ENCODE measurements at places on chromosomes 2 and 18.

DNA sequence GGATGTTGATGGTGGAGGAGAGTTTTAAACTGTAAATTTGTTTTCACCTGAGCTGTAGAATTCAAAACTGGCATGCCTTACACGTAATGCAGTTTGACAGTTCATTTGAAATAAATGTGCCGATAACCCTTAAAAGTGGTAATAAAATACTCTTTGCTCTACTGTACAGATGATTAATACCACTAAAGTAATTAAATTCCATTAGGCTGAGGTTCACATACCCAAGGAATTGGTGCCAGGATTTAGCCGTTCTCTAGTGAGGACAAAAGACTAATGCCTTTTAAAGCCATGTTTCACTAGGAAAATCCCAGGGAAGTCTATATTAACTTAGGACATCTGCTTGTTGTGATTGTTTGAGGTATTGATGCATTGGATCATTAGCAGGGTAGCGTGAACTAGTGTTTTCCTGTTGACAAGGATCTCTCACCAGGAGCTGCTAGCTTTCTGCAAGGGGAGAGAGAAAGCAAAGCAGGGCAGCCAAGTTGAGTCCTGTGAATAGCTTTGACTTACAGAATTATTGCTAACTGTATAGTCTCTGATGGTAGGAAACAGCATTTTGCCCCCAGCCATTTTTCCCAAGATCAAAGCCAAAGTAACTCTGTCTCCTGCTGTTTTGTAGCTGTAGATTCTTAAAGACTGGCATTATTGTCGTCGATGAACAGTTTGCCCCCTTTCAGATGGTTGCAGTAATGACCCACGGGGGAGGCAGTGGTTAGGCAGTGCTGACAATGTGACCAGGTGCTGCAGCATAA is 280.9 kb upstream of the FANCL start:
- DNase-seq = no peak

- DNase-seq = no peak
Observed at GRCh38 chr2:14480906-14481305, 151.6 kb upstream of the LRATD1 start.

GRCh38 chr2:144281476-144281875 is 238.4 kb downstream of the ZEB2 start:
- no peak for DNase-seq

GRCh38 chr2:16722677-16723076 is 57.0 kb upstream of the CYRIA start:
- DNase-seq = no peak

GRCh38 chr18:29560270-29560669 is 1383.3 kb upstream of the CDH2 start:
- DNase-seq = no peak

GRCh38 chr2:24461685-24462084 is 29.4 kb upstream of the NCOA1 start:
- DNase-seq = no peak

DNA sequence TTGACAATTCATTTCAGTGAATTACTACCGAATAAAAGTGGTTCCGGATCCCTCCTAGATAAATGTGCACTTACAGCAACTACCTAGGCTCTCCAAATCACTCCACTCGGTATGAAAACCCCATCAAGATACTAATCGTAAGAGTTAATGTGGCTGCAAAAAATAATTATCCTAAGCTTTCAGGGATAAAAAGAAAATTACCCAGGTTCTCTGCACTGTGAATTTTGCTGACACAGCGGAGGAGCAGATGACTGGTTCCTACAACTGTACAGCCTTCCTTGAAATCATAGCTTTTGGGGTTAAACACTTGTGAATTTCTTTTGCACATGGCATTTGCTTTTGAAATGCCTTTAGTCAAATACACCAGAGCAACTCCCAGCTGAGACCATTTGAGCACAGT is 104.7 kb downstream of the CD226 start:
- DNase-seq = no peak

DNA sequence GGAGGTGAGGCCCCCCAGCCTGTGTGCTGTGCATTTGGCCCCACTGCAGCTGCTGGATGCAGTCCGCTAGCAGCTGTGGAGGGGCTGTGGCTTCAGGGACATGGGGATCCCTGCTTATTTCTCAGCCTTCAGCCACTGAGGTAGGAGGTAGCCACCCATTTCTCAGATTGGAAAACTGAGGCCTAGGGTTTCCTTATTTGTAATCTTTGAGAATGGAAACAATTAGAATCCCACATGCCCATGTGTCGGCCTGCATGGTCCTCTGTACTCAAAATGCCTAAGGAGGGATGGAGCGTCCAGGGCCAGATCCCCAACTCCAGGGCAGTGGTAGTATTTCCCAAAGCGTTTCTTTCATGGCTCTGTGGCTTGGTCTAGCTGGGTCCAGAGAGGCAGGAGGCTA is 42.1 kb downstream of the TOGARAM2 start:
- DNase-seq = no peak

DNA sequence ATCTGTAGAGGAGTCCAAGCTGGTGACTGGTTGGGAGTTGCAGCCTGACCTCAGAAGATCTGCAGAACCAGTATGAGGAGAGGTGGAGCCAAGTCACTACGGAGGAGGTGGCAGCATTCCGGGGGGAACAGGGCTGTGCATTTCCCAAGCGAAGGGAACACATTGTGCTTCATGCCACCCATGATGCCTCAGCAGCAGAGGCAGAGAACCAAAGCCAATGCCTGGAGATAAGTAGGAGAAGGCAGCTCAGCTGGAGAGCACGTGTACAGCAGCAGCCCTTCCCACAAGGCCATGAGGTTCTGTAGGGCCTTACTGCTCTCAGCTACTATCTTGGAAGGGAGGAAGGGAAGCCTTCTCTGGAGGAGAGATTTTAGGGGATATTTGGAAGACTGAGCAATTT is 67.2 kb upstream of the LRPPRC start:
- DNase-seq = no peak

- no peak for DNase-seq
Observed at GRCh38 chr2:207182911-207183310, 17.2 kb upstream of the KLF7 start.

DNA sequence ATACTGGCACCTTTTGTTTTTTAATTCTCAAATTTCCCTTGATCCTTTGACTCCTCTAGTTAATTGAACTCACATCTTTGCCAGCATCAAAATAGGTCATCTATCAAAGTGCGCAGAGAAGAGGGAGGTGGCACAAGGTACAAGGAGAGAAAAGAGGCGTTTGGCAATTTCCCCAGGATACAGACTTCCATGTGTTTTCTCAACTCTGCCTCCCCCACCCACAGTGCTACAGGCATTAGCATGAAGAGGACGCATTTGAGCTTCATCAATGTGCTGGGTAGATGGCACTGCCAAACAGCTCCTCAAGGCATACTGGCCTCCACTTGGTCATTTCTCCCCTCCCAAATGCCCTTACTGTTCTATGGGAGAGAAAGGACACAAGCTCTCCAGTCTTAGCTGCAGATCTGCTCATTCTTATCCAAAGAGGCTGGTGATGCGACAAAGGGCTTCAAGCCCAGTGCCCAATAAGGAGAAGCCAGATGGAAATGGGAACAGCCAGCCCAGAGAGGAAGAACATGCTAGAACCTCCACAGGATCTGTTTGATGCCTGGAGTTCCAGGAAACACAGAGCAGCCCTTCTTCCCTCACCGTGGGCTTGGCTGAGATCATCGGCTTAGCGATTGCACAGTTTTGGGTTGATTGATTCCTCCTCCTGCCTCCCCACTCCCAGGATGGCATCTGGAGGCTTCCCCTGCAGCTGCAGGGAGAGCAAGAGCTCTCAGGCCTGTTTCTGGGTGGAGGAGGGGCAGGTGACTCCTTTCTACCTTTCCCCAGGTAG is 144.7 kb upstream of the SMAD2 start:
- no peak for DNase-seq

DNA sequence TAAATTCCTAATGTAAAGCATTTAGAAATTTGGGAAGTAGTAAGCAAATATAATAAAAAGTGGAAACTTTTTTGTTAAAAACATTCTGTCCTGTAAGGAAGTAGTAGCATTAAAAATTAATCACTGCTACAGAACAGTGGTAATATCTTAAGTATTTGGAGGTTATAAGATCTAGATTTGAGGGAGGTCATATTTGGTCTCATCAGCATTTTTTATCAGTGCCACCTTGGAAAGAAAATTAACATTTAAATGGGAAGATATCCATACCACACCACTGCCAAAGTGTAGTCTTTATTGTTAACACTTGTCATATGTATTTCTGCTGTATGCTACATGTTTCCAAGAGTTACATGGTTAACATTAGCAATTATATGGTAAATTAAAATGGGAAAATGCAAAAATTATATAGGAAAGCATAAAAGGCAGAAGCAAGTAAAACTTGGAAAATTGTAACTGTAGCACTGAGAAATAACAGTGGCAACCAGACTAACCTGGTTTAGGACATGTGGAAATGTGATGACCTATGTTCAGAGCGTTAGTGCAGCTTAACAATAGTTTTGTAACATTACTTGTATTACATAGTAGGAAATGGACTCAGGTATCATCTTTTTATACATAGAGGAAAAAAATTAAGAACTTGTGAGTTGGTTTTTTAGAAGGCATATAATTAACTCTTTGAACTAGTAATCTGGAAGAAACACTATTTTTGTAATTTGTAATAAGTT is 47.2 kb downstream of the CLIP4 start:
- DNase-seq = no peak

DNA sequence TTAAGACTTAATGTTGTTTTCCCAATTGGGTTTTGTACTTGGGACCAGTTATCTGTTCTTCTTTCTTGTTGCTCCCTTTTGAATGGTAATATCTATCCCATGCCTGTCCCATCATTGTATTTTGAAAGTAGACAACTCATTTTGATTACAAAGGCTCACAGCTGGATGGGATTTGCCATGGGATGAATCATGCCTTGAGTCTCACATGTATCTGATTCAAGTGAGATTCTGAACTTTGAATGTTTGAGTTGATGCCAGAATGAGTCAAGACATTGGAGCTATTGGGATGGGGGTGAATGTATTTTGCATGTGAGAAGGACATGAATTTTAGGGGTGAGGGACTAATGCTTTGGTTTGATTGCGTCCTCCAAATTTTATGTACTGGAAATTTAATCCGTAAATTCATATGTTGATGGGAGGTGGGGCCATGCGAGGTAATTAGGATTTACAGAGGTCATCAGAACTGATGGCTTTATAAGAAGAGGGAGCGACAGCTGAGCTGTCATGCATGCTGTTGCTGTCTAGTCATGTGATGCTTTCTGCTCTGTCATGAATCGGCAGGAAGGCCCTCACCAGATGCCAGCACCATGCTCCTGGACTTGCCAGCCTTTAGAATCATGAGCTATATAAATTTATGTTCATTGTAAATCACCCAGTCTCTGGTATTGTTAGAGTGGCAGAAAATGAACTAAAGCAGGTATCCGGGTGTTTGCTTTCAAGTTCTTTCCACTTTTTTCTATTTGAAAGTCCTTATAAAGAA is 741.3 kb upstream of the RAB6C start:
- DNase-seq = no peak

DNA sequence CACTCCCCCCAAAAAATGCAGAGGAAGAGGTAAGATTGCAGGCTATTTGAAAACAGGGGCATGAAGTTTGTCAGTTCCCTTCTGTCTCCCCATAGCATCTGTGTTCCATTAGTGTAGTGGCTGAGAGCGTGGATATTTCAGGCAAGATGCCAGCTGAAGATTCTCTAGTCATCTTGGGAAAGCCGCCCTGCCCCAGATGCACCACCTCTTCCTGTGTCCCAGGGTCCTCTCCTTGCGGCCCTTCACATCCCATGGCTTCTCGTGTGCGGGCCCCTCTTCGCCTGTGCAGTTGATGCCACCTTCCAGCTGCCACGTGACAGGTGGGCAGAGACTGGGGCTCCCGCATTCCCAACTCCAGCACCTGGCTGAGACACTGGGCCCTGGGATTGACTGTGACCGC is 16.1 kb downstream of the TMEM127 start:
- DNase-seq = no peak

DNA sequence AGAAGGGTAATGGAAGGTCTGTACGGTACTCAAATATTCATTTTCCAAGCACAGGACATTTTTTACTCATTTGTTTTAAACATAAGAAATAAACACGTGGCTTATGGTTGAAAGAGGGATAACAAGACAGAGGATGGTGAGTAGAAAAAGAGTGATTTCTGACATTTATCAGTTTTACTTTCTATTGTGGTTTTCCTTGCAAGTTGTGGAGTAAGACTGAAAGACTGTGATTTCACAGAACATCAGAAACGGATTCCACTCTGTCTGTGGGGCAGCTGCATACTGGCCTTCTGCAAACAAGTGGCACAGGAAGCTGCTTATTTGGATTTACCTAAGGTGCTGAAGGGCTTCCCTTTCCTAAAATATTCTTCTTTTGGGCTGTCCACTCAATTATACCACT is 122.2 kb upstream of the ITGB6 start:
- DNase-seq = no peak

- no peak for DNase-seq
Observed at GRCh38 chr2:238562446-238562845, 135.7 kb downstream of the ASB1 start.

DNA sequence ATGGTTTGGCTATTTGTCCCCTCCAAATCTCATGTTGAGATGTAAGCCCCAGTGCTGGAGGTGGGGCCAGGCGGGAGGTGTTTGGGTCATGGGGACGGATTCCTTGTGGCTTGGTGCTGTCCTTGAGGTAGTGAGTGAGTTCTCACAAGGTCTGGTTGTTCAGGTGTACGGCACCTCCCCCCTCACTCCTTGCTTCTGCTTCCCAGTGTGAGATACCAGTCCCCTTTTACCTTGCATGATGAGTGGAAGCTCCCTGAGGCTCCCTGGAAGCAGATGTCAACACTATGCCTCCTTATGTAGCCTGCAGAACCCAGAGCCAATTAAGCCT is 232.6 kb downstream of the LDLRAD4 start:
- DNase-seq = no peak

- DNase-seq = no peak
Observed at GRCh38 chr18:74489676-74490075, 6.5 kb upstream of the CNDP2 start.

- no peak for DNase-seq
Observed at GRCh38 chr18:69889009-69889408, 58.7 kb downstream of the CD226 start.

DNA sequence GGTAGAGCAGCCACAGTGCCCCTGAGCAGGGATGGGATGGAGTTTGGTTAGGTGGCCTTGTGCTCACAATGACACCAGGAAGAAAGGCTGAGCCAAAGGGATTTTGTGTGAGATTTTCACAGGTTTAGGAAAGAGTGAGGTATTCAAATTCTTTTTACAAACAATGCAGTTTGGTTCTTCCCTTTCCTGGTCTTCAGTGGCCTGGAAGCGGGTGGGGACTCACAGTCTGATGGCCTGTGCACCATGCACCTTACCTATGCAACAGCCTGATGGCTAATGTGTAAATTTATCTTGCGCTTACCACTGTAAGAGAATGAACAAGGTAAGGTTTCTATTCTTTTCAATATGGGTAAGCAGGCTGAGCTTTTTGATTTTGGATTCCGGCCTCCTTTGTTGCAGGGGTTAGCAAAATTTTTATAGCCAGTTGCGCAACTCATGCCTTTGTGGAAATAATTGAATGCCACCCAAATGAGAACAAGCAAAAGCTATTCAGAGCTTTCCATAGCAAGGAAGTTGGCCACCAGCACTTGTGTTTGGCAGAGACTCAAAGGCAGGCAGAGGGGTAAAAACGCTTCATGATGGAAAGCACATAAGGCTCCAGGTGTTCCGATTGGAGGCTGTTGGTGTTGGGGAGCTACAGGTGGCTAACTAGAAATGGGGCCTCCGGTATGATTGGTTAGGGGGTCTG is 23.8 kb upstream of the IL1R2 start:
- no peak for DNase-seq
